Suppressor macrophage treated with lipopolysaccharide for 4 hours (primary cell): ENCODE measurements at places on chromosomes 16 and 17.

GRCh38 chr16:53147500-53148065 is 92.8 kb downstream of the CHD9 start:
- no peak for DNase-seq

- no peak for DNase-seq
These were observed 545.2 kb upstream of the CDH11 start for GRCh38 chr16:65667011-65667578.

- DNase-seq = no peak
These were observed 54.4 kb upstream of the ARHGAP44 start for GRCh38 chr17:12734926-12735325.

DNA sequence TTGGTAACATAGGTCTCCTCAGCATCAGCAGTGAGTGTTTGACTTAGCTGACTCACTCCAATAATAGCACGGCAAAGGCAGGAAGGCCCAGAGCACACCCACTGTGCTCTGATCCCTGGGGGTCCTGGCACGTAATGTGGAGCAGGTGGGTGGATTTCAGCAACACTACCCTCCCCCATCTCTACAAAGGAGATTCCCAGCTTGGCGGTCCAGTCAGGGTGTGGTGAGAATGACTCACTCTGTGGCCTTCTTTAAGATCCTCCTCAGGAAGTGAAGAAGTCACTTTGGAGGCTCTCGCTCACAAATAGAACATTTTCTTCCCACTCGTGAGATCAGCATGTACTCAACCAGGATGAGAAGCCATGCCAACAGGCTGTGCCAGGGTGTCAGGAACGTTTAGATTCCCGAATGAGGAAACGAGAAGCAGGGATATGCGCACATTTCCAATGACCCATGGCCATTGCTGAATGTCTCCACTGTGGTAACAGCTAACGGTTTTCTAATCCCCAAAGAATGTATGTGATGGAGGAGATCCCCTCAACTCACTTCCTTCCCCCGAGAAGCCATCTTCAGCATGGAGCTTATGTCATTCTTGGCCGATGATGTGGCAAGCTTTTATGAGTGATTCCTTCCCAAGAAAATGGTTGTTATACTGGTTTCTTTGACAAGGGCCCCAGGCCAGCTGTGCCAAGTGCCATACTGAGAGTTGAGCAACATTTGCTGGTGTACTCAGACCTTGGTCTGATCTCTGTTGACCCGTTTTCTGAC is 365.2 kb downstream of the C16orf95 start:
- DNase-seq = peak; percentile 41

- DNase-seq = no peak
These were observed 65.2 kb downstream of the PIPOX start for GRCh38 chr17:29107933-29108822.

DNA sequence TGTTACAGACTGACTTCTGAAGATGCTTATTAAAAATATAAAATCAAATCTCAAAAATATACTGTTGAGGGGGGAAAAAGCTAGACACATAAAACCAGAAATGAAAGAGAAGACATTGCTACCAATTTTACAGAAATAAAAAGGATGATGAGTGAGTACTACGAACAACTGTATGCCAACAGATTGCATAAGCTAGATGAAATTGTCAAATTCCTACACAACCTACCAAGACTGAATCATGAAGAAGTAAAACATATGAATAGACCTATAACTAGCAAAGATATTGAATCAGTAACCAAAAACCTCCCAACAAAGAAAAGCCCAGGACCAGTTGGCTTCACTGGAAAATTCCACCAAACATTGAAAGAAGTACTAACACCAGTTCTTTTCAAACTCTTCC is 3.5 kb upstream of the CAPNS2 start:
- no peak for DNase-seq

- no peak for DNase-seq
These were observed 72.4 kb downstream of the MYH10 start for GRCh38 chr17:8558144-8558543.

DNA sequence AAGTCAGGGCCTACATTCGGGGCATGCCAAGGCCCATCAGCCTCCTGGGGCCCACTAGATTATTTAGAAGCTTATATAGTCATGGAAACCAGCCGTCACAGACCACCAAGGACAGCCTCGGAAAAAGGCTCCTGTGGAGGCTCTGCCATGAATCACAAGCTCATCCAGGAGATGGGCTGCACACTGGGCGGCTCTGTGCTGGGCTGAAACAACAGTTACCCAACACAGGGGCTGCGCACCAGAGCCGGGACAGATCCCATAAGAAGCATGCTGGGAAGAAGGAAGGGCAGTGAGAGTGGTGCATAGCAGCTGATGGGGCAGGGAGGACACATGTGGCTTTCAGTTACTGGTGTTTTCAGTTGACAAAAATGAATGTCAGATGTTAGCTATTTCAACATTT is 67.7 kb upstream of the GSG1L start:
- DNase-seq = no peak

- no peak for DNase-seq
These were observed 2.4 kb upstream of the RIPOR1 start for GRCh38 chr16:67526149-67526791.

DNA sequence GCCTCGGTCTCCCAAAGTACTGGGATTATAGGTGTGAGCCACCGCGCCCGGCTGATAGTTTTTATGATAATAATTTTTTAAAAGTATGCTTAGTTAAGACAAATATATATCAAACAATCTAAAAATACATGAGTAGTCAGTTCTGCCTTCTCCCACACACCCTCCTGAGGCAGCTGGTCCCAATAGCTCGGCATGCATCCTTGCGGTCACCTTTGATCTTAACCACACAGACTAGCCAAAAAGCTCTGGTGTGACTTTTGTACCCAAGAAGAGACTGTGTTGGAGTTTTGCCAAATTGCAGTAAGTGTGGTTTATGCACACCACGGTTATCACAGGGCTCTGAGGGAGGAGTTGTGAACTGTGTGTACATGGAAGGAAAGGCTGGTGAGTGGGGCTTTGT is 25.6 kb downstream of the ATP6V0A1 start:
- no peak for DNase-seq
